Activated naive CD4-positive, alpha-beta T cell treated with anti-CD3 and anti-CD28 coated beads for 36 hours (primary cell): ENCODE measurements at places on chromosomes 4 and X. TPM values are rescaled to one million over a fixed set of nuclear protein-coding genes. Genes with fewer than 3 reads are reported as not detected.

The NAT8L gene
- 0.32 TPM for total RNA-seq

The GPR143 gene
- not detected for total RNA-seq

The UBE2D3 gene
- 450 TPM for total RNA-seq

The DDX53 gene
- not detected for total RNA-seq

The KIAA1210 gene
- total RNA-seq, result not detected

- H3K4me1 ChIP-seq, result peaks cover 6% of the 10 kb centered on the region
- DNase-seq, result no peak
- no peak overlapping the region for H3K4me3 ChIP-seq
- H3K27me3 ChIP-seq, result no peaks in the 10 kb centered on the region
Measured at GRCh38 chr4:77047037-77047436, 28.8 kb downstream of the CCNI start.

DNA sequence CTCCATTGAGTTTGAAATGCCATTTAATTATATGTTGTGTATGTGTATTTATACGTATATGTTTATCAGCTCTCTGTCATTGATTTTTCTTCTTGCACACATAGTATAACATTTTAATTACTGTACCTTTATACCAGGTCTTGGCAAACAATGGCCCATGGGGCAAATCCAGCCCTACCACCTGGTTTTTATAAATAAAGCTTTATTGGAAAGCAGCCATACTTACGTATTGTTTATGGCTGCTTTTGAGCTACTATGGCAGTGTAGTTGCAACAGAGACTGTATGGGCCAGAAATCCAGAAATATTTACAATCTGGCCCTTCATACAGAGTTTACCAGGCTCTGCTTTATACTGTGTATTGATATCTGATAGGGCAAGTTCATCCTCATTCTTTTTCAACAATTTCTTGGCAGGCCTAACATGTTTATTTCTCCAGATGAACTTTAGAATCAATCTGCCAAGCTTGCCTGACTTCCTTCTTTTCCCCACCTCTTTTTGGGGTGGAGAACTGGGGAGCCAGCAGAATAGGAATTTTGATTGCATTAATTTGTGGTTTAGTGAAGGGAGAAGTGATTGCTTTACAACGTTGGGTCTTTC is 15.8 kb downstream of the DCUN1D4 start:
- H3K36me3 ChIP-seq, result peaks cover 25% of the 10 kb centered on the region
- H3K4me1 ChIP-seq, result peaks cover 18% of the 10 kb centered on the region
- H3K27me3 ChIP-seq, result no peaks in the 10 kb centered on the region
- H3K4me3 ChIP-seq, result no peak overlapping the region

- H3K4me3 ChIP-seq, result no peak overlapping the region
- no peaks in the 10 kb centered on the region for H3K4me1 ChIP-seq
- H3K27me3 ChIP-seq, result peaks cover 4% of the 10 kb centered on the region
- no peak overlapping the region for H3K27ac ChIP-seq
Measured at GRCh38 chrX:109485470-109486340, 3.8 kb upstream of the GUCY2F start.

GRCh38 chrX:129719931-129720530 is 18.7 kb upstream of the XPNPEP2 start:
- no peaks in the 10 kb centered on the region for H3K36me3 ChIP-seq
- H3K4me3 ChIP-seq, result no peak overlapping the region
- H3K27me3 ChIP-seq, result no peaks in the 10 kb centered on the region
- no peak overlapping the region for H3K27ac ChIP-seq
- DNase-seq, result no peak

- peaks cover 3% of the 10 kb centered on the region for H3K36me3 ChIP-seq
- peaks cover 60% of the 10 kb centered on the region for H3K4me1 ChIP-seq
- peaks cover 81% of the 10 kb centered on the region for H3K27me3 ChIP-seq
- H3K27ac ChIP-seq, result no peak overlapping the region
Measured at GRCh38 chr4:13541720-13542576, 2.4 kb downstream of the NKX3-2 start.

- DNase-seq, result no peak
- H3K4me1 ChIP-seq, result peaks cover 4% of the 10 kb centered on the region
- H3K27ac ChIP-seq, result no peak overlapping the region
- H3K4me3 ChIP-seq, result no peak overlapping the region
- no peaks in the 10 kb centered on the region for H3K36me3 ChIP-seq
- H3K27me3 ChIP-seq, result peaks cover 3% of the 10 kb centered on the region
Measured at GRCh38 chr4:151430740-151431457, 21.9 kb downstream of the FHIP1A start.

- H3K27ac ChIP-seq, result no peak overlapping the region
- peak; percentile 11 for DNase-seq
- no peaks in the 10 kb centered on the region for H3K27me3 ChIP-seq
- peaks cover 26% of the 10 kb centered on the region for H3K4me1 ChIP-seq
- H3K36me3 ChIP-seq, result peaks cover 18% of the 10 kb centered on the region
Measured at GRCh38 chrX:19602866-19603622, 87.7 kb upstream of the MAP3K15 start.

GRCh38 chr4:99720206-99720605 is 62.6 kb upstream of the C4orf54 start:
- H3K27ac ChIP-seq, result no peak overlapping the region
- no peak overlapping the region for H3K4me3 ChIP-seq
- no peak for DNase-seq
- no peaks in the 10 kb centered on the region for H3K36me3 ChIP-seq

DNA sequence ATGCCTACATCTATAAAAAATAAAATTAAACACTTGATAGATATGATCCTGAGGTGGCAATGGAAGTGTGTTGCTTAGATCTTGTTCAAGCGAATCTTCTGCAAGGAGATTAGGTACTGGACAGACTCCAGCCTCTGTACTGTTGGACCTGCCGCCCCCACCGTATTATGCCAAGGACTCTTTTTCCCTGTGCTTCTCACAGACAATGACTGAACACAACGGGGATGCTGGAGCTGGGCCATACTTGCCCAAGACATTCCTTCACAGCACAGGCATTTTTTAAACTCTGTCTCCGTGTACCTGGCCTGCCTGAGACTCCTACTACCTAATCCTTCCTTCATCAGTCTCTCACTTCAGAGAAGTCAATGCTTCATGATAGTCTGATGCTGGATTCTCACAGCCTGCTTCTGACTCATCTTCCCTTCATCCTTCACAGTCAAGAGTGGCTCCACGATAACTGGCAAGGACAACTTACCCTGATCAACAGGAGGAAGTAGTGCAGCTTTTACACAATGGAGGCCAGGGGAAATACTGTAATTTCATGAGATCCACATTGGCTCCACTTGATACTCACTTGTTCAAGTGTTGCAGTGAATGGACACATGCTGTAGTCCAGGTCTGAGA is 754.6 kb upstream of the AGA start:
- H3K36me3 ChIP-seq, result no peaks in the 10 kb centered on the region
- H3K4me3 ChIP-seq, result no peak overlapping the region
- H3K27ac ChIP-seq, result no peak overlapping the region
- no peaks in the 10 kb centered on the region for H3K4me1 ChIP-seq
- DNase-seq, result no peak
- H3K27me3 ChIP-seq, result no peaks in the 10 kb centered on the region

DNA sequence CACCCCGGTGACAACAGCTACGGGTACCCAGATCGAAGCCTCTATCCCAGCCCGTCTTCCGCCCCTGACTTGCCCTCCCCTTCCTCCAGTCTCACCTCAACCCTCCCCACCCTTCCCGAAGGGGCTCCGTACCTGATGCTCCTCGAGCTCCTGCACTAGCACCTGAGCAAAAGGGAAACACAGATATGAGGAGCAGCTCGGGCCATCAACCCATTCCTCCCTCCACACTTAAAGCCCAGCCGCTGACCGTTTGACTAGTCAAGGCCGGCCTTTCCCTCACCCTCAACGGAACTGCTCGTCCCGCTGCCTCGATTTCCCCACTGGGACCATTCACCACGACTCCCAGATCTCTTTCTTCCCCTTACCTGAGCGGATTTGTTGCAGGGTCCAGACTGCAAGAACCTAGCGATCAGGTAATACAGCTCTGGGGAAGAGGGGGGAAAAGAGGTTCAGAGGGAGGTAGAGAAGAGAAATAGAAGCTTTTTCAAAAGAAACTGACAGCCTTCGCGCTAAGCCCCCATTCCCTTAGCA is 731 bp downstream of the BRWD3 start:
- peaks cover 22% of the 10 kb centered on the region for H3K4me1 ChIP-seq
- H3K4me3 ChIP-seq, result peak overlapping the region; percentile 90
- peak overlapping the region; percentile 97 for H3K27ac ChIP-seq

- H3K4me1 ChIP-seq, result no peaks in the 10 kb centered on the region
- H3K27ac ChIP-seq, result no peak overlapping the region
- peaks cover 3% of the 10 kb centered on the region for H3K36me3 ChIP-seq
- H3K4me3 ChIP-seq, result no peak overlapping the region
- H3K27me3 ChIP-seq, result no peaks in the 10 kb centered on the region
Measured at GRCh38 chr4:42570221-42570620, 86.7 kb downstream of the ATP8A1 start.

DNA sequence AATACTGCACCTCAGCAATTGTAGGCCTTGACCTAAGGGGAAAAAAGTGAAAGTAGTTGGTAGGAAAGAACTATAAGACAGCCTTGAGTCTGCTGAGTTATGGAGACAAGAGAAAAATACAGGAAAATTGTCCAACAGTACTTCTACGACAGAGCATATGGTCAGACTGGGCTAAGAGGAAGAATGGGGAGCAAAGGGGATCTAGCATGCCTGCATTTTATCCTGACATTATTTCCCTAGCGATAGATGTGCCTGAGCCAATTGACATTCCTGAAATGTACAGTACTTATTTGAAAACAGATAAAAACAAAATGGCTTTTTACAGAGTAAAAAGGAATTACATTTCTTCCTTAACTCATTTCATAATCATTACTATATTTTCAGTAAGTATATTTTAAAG is 22.2 kb downstream of the GUCY1A1 start:
- H3K27ac ChIP-seq, result no peak overlapping the region
- H3K4me3 ChIP-seq, result no peak overlapping the region
- peaks cover 5% of the 10 kb centered on the region for H3K27me3 ChIP-seq
- no peaks in the 10 kb centered on the region for H3K36me3 ChIP-seq

DNA sequence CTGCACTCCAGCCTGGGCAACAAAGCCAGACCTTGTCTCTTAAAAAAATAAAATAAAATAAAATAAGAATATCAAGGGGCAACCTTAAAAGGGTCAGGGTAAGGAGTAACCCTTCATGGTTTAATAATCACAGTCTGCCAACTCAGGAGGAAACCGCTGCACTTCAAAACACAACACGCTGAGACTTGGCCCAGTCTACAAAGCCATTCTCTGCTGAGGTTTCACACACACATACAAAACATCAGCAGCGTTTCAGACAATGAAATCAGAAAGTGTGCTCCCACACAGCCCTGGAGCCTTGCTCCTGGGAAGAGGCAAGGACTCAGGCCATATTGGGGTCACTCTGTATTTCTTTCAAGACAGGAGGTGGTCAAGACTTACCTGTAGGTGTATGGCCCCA is 18.3 kb downstream of the SCARB2 start:
- H3K27me3 ChIP-seq, result no peaks in the 10 kb centered on the region
- H3K27ac ChIP-seq, result no peak overlapping the region
- peaks cover 30% of the 10 kb centered on the region for H3K36me3 ChIP-seq
- H3K4me3 ChIP-seq, result no peak overlapping the region

DNA sequence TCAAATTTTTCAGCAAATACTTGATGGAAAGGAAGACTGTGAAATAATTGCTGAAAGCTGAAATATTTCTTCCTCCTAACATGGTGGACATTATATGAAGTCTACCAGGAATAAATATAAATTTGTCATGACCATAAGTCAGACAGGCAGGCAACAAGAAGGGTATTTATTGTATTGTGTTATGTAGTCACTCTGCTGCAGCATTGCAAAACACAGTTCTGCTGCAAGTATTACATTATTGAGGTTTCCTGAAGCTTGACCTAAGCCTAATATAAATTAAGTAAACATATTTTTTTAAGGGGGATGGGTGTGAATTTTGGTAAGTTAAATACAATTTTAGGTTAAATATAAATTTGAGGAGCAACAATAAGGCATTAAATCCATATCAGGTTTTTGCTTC is 60.2 kb upstream of the MAOA start:
- no peak for DNase-seq
- H3K4me1 ChIP-seq, result peaks cover 2% of the 10 kb centered on the region
- no peaks in the 10 kb centered on the region for H3K36me3 ChIP-seq
- no peaks in the 10 kb centered on the region for H3K27me3 ChIP-seq
- H3K4me3 ChIP-seq, result no peak overlapping the region

DNA sequence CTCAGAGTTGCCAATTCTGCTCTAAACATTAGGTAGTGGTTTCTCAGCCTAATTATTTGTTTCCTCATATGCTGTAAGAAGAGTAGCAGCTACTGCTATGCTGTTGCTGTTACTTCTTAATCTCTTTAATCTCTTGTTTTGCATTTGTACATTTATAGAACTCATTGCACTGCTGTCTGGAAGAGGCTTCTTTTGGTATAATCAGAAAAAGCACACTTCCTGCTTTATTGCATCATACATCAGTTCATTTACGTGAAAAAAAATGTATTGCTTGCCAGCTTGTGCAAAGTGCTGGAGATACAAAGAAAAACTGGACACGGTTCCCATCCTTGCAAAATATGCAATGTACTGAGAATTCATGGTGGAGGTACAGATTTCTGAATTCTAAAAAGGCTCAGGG is 332.0 kb downstream of the GRXCR1 start:
- no peak overlapping the region for H3K4me3 ChIP-seq
- H3K27ac ChIP-seq, result no peak overlapping the region
- no peaks in the 10 kb centered on the region for H3K36me3 ChIP-seq
- no peaks in the 10 kb centered on the region for H3K27me3 ChIP-seq

DNA sequence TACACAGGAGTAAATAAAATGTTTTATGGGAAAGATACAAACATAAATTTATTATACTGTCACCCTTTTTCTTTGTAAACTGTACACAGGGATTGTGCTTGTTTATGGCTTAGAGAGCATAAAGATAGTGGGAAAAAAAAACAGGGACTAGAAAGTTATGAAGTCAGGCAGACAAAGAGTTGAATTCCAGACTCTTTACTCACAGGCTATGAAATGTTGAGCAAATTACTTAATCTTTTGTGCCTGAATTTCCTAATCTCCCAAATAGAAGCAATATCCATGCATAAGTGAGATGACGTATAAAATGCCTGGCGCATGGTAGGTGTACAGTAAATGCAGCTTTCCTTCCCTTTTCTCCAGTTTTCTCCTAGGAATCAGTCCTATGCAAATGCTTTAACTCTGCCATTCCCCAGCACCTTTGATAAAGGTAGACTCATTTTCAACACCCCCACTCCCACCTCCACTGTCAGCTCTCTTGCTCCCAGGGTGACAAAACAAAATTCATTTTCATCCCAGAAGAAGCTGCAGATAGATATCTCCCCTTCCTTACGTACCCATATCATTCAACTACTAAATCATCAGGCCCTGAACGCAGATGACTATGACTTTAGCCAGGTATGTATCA is 44.5 kb upstream of the BTC start:
- H3K27ac ChIP-seq, result no peak overlapping the region
- peaks cover 3% of the 10 kb centered on the region for H3K27me3 ChIP-seq
- DNase-seq, result no peak
- H3K4me3 ChIP-seq, result no peak overlapping the region
- no peaks in the 10 kb centered on the region for H3K4me1 ChIP-seq

GRCh38 chr4:34139346-34139745 is 2105.0 kb downstream of the ARAP2 start:
- no peaks in the 10 kb centered on the region for H3K27me3 ChIP-seq
- H3K4me3 ChIP-seq, result no peak overlapping the region
- DNase-seq, result no peak
- H3K4me1 ChIP-seq, result no peaks in the 10 kb centered on the region
- H3K27ac ChIP-seq, result no peak overlapping the region
- no peaks in the 10 kb centered on the region for H3K36me3 ChIP-seq
